ENCODE measurements at places on chromosomes 6 and 20.

DNA sequence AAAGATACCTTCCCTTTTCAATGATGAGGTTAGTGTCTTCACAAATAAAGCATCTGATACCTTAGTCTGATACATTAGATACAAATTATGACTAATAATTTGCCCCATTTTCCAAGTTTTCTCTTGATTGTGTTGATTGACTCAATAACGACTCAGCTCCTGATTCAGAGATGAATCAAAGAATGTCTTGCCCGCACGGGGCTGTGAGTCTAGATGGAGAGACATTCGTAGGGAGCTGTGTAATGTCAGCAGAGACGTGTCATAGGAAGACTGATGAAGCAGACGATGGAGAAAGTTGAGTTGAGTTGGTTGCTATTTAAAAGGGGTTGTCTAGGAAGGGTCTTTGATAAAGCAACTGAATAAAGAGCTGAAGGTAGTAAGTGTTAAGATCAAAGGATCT is 78.2 kb downstream of the TSHZ2 start:
- DNase-seq: no peak

DNA sequence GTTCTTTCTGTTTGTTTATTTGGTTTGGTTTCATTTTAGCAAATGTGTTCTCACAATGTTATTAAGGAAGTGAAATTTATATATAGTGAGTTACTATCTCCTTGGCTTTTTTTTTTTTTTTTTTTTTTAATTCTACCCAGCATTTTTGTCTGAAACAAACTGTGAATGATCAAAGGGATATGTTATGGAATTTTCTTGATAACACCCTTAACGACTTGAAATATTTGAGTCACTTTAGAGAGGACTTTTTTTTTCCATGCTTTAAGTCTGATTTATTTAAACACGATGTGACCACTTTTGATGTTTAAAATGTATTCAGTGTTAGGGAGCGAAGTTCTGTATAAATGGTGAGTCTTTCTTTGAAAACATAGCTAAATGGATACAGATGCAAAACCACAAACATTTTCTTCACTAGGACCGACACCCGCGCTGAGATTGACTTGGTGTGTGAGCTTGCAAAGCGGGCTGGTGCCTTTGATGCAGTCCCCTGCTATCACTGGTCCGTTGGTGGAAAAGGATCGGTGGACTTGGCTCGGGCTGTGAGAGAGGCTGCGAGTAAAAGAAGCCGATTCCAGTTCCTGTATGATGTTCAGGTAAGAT is 149.7 kb downstream of the MTHFD1L start:
- no peak for DNase-seq

GRCh38 chr6:12012558-12013306 is 620 bp downstream of the HIVEP1 start:
- peak; percentile 67 for DNase-seq

DNA sequence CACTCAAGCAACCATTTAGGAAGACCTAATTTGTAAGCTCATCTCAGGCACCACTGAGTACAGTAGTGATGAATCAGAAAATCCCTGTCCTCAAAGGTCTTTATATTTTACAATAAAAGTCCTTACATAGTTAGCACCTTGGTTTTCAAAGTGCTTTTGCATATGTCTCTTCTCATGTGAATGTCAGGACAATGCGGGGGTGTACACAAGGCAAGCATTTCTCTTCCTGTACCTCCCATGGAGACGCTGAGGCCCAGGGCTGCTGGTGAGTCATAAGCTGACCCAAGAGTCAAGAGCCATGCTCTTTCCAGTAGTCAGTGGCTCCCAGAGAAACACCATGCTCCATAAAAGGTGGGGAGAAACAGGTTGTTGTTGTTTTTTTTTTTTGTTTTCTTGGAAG is 174.0 kb downstream of the GJA10 start:
- DNase-seq: no peak

GRCh38 chr6:48183811-48184605 is 73.0 kb upstream of the PTCHD4 start:
- DNase-seq: no peak

- DNase-seq: no peak
Measured at GRCh38 chr6:112311950-112312547, 35.1 kb upstream of the RFPL4B start.

DNA sequence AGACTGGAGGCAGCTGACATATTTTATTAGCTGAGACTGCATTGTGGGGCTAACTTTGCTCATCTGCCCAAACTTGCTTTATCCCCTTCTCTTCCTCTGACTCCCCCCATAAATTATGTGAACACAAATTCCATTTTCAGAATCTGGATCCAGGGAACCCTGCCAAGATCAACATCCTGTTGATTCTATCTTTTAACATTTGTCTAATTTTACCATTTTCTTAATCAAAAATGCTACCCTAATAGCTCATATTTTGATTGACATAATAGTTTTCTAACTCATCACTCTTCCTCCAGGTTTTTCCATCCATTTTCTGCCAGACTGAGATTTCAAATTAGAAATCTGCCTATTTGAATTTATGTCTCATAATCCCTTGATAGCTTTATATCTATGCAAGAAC is 184.7 kb upstream of the PRSS16 start:
- DNase-seq: no peak

GRCh38 chr6:48080227-48081009 is 30.6 kb downstream of the PTCHD4 start:
- no peak for DNase-seq

- no peak for DNase-seq
Measured at GRCh38 chr20:53829724-53830521, 236.3 kb upstream of the ZNF217 start.

GRCh38 chr6:111199935-111200334 is 112.6 kb downstream of the SLC16A10 start:
- DNase-seq: no peak

DNA sequence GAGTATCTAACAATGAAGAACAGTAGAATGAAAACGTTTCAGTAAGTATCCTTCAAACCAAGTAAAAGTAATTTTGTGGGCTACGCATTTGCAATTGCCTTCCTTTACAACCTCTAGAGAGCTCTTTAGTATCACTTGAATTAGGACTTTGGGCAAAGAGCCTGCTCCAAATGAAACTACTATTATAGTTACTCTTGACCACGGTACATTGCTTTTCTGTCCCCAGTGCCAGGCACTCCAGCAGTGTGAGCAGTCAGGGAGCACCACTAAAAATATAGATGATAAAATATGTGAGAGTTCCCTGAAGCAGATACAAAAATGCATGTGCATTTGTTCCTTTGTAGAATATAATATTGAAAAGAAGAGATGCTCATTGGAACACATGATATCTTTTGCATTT is 450.1 kb upstream of the MANEA start:
- DNase-seq: no peak

GRCh38 chr6:170088582-170088955 is 202.3 kb downstream of the DLL1 start:
- DNase-seq: no peak

DNA sequence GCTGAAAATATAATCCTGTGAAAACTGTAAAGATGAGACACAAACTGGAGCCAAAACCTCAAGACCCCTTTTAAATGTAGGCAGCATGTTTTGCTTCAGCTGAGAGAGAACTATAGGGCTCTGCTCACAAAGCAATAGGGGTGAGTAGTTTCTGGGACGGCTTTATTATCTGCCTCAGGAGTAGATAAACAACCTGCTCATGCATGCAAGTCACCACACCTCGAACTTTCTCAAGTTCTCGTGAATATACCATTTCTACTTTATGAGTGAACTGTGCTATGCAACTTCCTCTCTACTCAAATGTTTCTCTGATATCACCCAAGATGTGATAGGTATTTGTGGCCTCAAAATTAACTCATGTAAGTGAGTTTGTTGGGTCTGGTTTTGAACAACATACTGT is 7.5 kb upstream of the OOEP start:
- no peak for DNase-seq

GRCh38 chr20:55535366-55535765 is 470.0 kb downstream of the CBLN4 start:
- no peak for DNase-seq

All from stimulated activated CD4-positive, alpha-beta T cell treated with anti-CD3 and anti-CD28 coated beads, Interleukin-12 subunit alpha, Interleukin-12 subunit beta, amount 100 ng/mL, for 24 hours (primary cell).